ENCODE measurements at places on chromosomes 2 and 18.

DNA sequence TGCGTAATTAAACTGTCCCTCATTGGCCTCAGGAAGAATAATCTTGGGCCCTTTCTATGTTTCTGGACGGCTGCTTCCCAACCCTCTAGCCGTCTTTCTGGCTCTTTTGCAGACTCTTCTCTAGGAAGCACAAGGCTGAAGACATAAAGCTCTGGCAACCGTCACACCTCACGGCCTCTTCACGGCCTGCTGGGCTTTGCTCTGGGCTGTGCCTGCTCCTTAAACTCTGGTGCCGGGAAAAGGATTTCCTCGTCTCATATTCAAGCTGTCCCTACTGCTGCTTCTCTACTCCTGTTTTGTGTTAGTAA is 36.0 kb upstream of the WIPF1 start:
- H3K4me3 ChIP-seq = peak overlapping the region; percentile 95
- H3K27me3 ChIP-seq = no peaks in the 10 kb centered on the region
- no peak for DNase-seq
- peak overlapping the region; percentile 98 for H3K27ac ChIP-seq
- peaks cover 49% of the 10 kb centered on the region for H3K36me3 ChIP-seq

DNA sequence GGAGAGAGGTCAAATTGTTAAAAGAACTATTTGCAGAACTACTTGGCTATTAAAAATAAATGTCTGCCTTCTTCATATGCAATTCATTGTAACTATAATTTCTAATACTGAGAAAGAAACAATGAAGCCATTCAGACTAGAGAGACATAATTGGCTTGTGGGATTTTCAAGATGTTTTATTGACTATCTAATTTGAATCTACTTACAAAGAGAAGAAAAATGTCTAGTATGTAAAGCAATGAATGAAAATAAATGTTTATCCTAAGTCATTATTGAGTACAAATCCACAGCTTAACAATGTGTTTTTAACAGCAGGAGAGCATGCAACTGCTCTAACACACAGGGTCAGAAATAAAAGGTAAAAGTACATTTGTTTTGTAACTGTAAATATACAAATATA is 19.2 kb downstream of the RMP24 start:
- no peaks in the 10 kb centered on the region for H3K27me3 ChIP-seq
- no peaks in the 10 kb centered on the region for H3K4me1 ChIP-seq
- H3K36me3 ChIP-seq = peaks cover 38% of the 10 kb centered on the region
- H3K27ac ChIP-seq = no peak overlapping the region

DNA sequence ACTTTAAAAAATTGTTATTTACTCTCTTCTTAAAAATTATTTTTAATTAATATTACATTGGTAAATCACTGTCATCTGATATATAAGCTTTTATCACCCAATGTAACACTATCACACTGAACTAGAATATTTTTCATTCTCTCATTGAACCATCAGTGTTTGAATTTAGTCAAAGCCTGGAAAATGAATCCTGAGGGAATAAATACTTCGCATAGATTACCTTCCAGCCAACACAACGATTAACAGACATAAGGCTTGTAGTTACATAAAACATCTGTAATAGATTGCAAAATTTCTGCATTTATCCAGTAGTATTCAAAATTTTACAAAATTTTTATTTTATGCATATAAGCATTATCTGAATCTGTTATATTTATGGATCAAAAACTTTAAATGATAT is 314.9 kb downstream of the ERBB4 start:
- no peak for DNase-seq
- H3K4me1 ChIP-seq = no peaks in the 10 kb centered on the region
- H3K36me3 ChIP-seq = no peaks in the 10 kb centered on the region
- H3K27me3 ChIP-seq = no peaks in the 10 kb centered on the region
- no peak overlapping the region for H3K27ac ChIP-seq

DNA sequence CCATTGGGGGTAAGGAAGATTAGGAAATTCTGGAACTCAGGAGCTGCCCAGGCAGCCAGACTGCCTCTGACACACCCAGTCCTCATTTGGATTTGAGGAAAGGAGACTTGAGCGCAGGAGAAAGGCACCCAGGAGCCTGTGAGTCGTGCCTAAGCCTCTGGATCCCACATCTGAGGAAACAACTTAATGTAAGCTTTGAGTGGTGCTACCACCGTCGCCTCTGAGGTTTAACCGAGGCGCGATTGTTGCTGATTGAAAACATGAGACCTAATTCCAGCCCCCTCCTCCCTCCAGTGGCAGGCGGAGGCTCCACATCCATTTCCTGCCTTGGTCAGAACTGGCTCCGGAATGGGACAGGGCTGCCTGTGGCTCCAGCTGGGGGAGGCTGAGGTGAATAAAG is 176.7 kb upstream of the PKDCC start:
- no peak overlapping the region for H3K4me3 ChIP-seq
- H3K27me3 ChIP-seq = peaks cover 8% of the 10 kb centered on the region
- no peak for DNase-seq
- H3K27ac ChIP-seq = no peak overlapping the region
- no peaks in the 10 kb centered on the region for H3K36me3 ChIP-seq

DNA sequence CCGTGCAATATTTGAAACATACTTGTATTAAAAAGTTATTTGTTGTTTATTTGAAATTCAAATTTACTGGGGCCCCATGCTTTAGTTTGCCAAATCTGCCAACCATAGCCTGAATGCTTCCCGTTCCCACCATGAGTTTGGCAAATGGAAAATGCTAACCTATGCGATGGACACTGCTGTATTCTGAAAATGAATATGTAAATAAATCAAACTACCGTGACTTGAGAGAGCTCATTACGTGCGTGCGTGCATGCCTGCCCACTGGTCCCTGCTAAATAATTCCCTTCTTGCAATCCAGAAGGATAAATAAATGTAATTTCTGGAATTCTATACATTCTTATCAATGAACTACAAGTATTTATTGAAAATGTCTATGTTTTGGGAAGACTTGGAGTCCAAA is 3.2 kb downstream of the BOD1L2 start:
- H3K27me3 ChIP-seq = peaks cover 42% of the 10 kb centered on the region
- no peak overlapping the region for H3K27ac ChIP-seq
- no peaks in the 10 kb centered on the region for H3K36me3 ChIP-seq
- no peak overlapping the region for H3K4me3 ChIP-seq
- no peak for DNase-seq
- H3K4me1 ChIP-seq = peaks cover 14% of the 10 kb centered on the region

DNA sequence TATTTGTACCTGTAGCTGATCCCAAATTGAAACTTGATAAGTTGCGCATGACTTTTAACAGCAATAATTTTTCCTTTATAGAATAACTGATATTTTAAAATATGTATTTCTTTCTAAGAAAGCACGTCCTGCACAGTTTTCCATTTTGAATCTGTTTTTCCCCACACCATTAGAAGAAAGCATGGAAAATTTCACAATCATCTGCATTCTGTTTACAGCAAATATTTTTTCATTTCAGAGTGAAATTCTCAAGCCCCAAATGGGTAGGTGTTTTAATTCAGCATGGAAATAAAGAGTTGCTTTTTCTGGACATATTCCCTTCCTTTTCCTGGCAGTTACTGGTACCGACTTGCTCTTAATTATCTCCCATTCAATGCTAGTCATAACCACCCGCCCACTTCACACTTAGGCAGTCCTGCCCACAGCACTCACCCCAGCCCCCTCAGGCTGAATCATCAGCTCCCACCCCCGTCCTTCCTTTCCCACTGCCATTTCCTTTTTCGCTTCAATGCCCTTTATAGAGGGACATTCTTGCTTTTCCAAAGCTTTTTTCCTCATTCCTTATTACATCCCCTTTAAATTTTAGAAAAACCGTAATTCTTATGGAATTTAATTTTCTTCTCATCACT is 89.2 kb upstream of the GLS start:
- DNase-seq = no peak
- no peak overlapping the region for H3K4me3 ChIP-seq
- H3K36me3 ChIP-seq = no peaks in the 10 kb centered on the region

DNA sequence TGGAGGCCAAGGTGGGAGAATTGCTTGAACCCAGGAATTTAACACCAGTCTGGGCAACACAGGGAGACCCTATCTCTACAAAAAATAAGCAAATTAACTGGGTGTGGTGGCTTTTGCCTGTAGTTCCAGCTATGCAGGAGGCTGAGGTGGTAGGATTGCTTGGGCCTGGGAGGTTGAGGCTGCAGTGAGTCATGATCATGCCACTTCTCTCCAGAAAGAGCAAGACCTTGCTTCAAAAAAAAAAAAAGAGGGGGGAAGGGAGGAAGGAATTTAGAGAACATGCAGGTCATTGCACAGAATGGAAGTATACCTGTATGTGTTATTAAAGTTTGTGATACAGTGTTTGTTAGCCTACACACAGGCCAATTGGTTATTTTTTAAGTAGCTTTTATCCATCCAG is 25.8 kb downstream of the PKP4 start:
- no peak for DNase-seq
- H3K4me3 ChIP-seq = no peak overlapping the region
- H3K36me3 ChIP-seq = no peaks in the 10 kb centered on the region
- H3K4me1 ChIP-seq = no peaks in the 10 kb centered on the region
- no peak overlapping the region for H3K27ac ChIP-seq

GRCh38 chr2:24253303-24253919 is 78.6 kb downstream of the FAM228A start:
- no peak overlapping the region for H3K27ac ChIP-seq
- H3K36me3 ChIP-seq = peaks cover 49% of the 10 kb centered on the region
- H3K4me1 ChIP-seq = no peaks in the 10 kb centered on the region
- H3K4me3 ChIP-seq = no peak overlapping the region
- no peaks in the 10 kb centered on the region for H3K27me3 ChIP-seq

DNA sequence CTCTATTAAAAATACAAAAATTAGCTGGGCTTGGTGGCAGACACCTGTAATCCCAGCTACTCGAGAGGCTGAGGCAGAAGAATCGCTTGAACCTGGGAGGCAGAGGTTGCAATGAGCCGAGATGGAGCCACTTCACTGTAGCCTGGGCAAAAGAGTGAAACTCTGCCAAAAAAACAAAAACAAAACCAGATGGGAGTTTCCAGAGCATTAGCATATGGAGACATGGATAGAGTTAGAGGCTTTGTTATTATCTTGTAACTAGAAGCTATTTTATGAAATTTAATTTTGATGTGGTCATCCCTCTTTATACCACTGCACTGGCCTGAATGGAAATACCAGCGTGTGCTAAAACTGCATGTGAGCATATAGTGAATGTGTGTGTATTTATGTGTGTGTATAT is 58.9 kb downstream of the TRAPPC8 start:
- no peak overlapping the region for H3K27ac ChIP-seq
- H3K36me3 ChIP-seq = peaks cover 82% of the 10 kb centered on the region
- no peaks in the 10 kb centered on the region for H3K27me3 ChIP-seq
- H3K4me3 ChIP-seq = no peak overlapping the region
- peaks cover 7% of the 10 kb centered on the region for H3K4me1 ChIP-seq

DNA sequence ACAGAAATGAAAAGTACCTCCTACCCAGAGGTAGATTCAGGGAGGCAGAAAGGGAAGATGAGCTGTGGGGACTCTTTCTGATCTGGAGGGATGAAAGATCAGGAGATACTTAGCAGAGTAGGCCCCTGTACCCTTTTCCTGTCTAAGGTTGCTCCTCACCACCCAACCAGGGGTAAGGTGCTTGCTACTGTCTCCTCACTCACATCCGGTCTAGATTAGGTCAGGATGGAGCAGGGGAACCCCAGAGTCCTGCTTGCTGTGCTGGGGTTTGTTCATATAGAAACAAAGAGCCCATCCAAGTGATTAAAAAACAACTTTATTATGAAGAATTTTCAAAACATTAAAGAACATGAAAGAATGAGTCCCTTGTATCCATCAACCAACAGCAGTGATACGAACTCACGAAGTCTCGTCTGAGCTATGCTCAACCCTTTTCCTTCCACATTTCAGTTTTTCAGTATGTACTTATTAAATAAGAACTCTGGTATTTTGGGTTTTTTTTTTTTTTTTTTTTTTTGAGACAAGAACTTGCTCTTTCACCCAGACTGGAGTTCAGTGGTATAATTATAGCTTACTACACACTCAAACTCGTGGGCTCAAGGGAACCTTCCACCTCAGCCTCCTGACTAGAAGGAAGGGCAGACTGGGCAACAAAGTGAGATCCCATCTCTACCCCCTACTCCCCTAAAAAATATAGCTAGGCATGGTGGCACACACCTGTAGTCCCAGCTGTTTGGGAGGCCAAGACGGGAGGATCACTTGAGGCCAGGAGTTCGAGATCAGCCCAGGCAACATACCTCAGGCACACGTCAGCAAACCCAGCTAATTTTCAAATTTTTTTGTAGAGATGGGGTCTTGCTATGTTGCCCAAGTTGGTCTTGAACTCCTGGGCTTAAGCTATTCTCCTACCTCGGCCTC is 28.5 kb upstream of the MCFD2 start:
- H3K27me3 ChIP-seq = no peaks in the 10 kb centered on the region
- DNase-seq = peak; percentile 34
- H3K4me1 ChIP-seq = peaks cover 81% of the 10 kb centered on the region
- peak overlapping the region; percentile 100 for H3K4me3 ChIP-seq
- H3K36me3 ChIP-seq = peaks cover 59% of the 10 kb centered on the region

- no peaks in the 10 kb centered on the region for H3K27me3 ChIP-seq
- DNase-seq = no peak
- peak overlapping the region; percentile 81 for H3K27ac ChIP-seq
- peaks cover 44% of the 10 kb centered on the region for H3K36me3 ChIP-seq
- H3K4me1 ChIP-seq = peaks cover 51% of the 10 kb centered on the region
Observed at GRCh38 chr2:240586919-240587800, 626 bp downstream of the CAPN10 start.

DNA sequence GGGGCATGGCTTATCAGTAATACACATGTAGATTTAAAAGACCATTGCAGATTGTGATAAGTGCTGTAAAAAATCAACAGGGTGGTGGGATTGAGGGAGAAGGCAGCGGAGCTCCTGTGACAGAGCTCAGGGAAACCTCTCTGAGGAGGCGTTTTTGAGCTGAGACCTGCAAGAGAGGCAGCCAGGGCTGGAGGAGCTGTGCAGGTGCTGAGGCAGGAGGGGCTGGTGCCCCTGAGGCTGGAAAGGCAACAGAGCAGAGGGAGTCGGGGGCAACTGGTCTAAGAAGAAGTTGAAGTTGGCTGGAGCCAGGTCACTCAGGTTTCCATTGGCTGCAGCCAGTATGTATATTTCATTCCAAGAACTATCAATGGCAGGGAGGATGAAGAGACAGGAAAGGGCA is 47.6 kb downstream of the KLHL29 start:
- H3K36me3 ChIP-seq = no peaks in the 10 kb centered on the region
- no peak overlapping the region for H3K4me3 ChIP-seq
- DNase-seq = no peak
- no peaks in the 10 kb centered on the region for H3K4me1 ChIP-seq
- H3K27ac ChIP-seq = no peak overlapping the region

DNA sequence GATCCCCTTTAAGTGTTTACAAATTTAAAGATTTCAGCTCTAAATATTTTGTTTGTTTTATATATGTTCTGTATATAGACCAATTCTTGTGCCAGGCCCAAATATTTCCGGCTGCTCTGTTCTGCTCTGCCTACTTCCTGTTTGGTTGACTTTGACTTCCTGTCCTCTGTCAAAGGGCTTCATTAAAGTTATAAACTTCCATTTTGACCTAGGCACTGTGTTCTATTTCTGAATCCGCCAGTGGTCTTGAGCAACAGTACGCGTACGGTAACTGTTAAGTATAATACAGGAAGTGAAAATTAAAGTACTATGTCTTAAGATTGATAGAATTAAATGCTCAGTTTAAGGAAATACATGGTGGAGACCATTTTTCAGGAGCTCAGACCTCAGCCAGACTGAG is 13.5 kb upstream of the REL start:
- H3K36me3 ChIP-seq = peaks cover 10% of the 10 kb centered on the region
- H3K4me1 ChIP-seq = peaks cover 65% of the 10 kb centered on the region
- peak overlapping the region; percentile 71 for H3K4me3 ChIP-seq
- H3K27ac ChIP-seq = peak overlapping the region; percentile 96
- H3K27me3 ChIP-seq = no peaks in the 10 kb centered on the region
